ENCODE measurements at places on chromosomes 13 and 19.

- DNase-seq, result no peak
Observed at GRCh38 chr19:14516048-14516534, 2.1 kb downstream of the DNAJB1 start.

DNA sequence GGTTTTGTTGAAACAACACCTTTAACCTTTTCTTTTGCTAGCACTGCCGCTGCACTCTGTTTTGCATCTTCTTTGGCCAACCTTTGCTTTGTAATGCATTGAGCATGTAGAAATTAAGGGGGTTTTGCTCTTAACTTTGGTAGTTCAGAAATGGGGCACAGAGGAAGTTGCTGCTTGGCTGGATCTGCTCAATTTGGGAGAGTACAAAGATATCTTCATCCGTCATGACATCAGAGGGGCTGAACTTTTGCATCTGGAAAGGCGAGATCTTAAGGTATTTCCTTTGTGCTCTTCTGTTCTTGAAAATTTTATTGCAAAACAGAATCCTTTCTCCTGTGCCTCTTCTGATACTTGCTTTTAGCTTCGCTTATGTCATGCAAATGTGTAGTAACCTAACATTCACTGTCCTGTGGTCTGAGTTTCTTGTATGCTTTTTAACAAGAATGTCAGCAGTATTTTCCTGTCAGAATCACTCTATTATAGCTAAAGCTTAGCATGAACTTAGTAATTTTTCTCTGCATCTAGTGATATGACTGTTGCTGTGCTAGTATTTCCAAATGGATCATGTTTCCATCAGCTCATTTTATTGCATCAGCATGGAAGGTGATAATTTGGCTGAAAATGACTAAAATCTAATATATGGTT, 50.7 kb upstream of the AKAP11 start:
- no peak for DNase-seq

DNA sequence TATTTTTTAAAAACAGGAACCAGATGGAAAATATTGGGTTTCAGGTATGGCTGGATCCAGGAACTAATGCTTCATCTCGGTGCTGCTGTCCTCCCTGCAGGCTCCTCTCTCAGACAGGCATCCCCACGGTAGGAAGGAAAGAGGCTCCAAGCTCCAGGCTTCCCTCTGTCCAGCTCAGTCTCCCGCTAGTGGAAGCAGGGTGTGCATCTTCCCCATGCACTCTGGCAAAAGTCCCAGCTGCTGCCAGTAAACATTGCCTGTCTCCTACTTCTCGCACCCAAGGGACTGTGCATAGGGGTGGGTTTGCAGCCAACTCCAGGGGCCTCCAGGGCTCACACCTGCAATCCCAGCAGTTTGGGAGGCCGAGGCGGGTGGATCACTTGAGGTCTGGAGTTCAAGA, 29.2 kb downstream of the IL12RB1 start:
- DNase-seq, result no peak

- DNase-seq, result peak; percentile 99
Observed at GRCh38 chr13:114065141-114065925, 67.1 kb downstream of the RASA3 start.

GRCh38 chr13:26257049-26257448, 3.1 kb downstream of the CDK8 start:
- no peak for DNase-seq

DNA sequence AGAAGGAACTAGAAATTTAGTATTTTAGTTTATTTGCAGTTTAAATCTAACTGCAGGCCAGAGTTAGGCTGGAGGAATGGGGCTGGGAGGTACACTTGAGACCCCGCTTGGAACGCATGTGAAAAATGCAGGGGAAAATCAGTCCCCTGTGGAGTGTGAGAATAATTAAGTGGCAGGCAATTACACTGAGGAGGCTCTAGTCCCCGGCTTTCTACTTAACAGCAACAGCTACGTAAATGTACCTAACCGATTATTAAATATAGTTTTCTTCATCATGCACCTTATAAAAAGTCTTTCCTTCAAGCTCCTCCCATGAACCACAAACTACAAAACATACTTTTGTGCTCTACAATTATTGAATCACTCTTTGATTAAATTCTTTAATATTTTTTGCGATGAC, 804 bp downstream of the ZNF708 start:
- DNase-seq, result no peak

- DNase-seq, result no peak
Observed at GRCh38 chr19:5238700-5239099, 101.9 kb downstream of the PTPRS start.

DNA sequence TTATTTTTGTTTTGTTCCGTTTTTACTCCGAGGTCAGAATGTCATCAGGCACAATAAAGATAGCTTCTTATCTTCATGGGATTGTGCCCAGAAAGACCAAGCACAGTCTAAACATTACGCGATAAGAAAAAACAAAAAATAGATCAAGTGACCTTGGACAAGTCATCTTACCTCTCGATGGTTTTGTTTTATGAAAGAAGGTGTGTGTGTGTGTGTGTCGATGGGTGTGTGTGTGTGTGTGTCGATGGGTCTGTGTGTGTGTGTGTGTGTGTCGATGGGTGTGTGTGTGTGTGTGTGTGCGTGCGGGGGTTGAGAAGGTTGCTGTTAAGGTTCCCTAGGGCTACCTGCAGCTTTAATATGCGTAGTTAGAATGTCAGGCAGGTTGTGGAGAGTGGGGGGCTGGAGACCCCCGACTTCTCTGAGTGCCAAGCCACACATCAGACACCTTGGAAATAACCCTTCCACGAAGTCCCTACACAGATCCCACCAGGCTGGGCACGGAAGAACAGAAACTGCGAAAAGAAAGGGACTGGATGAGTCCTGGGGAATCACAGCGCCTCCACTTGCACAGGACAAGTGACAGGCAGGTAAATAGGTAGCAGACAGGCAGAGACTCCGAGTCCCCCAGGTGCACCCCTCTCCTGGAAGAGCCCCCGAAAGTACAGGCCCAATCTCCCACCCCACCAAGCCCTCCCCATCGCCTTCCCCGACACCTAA, 458 bp upstream of the ATP8A2 start:
- no peak for DNase-seq

GRCh38 chr19:6613711-6614110, 22.8 kb upstream of the CD70 start:
- DNase-seq, result no peak

GRCh38 chr19:18843960-18844359, 12.2 kb downstream of the UPF1 start:
- DNase-seq, result no peak

GRCh38 chr19:1418951-1419738, 11.8 kb downstream of the DAZAP1 start:
- no peak for DNase-seq

DNA sequence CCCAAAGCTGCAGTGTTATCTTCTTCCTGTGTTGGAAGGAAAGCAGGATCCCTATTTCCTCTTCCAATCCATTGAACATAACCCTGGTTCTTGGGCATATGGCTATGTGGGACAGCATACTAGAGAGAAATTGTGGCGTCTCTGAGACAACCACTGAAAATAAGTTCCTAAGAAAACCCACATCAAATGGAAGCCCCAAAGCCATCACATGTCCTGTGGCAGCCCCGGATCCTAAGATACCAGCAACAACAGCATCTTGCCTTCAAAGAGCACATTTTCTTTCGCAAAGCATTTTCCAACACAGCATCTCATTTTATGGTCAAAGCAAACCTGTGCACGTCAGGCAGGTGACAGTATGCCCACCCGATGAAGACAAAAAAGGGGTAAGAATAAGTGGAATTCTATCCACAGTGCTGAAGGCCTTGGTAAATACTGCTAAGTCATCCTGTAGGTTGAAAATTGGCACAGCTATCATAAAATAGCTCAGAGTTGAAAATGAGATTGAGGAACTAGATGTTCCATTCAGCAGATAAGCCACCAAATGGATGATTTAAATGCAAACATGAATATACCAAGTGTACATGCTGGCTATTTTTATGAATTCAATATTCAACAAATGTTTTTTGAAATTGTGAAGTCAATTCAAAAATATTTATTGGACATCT, 232.2 kb downstream of the DLEU7 start:
- DNase-seq, result peak; percentile 10

- DNase-seq, result peak; percentile 79
Observed at GRCh38 chr19:45428384-45429231, 4.9 kb upstream of the ERCC1 start.

DNA sequence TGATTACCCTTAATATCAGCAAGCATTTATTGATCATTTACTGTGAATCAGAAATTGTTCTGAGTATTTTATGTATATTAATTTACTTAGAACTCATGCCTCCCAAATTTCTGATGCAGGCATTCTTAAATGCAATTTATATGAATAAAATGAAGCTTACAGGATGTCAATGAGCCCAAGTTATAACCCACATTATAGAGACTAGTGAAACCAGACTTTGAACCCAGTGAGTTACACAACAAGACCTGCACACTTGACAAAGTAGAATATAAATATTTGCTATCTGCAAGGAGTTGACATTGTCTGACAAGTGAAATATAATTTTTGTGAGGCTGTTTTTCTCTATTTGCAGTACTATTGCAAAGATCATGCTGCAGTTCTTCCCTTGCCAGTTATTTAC, 656.0 kb downstream of the GPC5 start:
- no peak for DNase-seq

DNA sequence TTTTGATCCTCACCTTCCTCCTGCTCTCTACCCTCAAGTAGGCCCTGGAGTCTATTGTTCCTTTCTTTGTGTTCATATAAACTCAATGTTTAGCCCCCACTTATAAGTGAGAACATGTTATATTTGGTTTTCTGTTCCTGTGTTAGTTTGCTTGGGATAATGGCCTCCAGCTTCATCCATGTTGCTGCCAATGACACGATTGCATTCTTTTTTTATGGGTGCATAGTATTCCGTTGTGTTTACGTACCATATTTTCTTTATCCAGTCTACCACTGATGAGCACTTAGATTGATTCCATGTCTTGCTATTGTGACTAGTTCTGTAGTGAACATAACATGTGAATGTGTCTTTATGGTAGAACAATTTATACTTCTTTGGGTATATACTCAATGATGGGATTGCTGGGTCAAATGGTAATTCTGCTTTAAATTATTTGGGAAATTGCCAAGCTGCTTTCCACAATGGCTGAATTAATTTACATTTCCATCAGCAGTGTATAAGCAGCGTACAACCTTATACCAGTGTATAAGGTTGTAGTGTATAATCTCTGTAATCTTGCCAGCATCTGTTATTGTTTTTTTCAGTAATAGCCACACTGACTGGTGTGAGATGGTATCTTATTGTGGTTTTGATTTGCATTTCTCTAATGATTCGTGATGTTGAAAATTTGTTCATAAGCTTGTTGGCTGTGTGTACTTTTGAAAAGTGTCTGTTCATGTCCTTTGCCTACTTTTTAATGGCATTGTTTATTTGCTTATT, 288.9 kb downstream of the KCNRG start:
- DNase-seq, result no peak

DNA sequence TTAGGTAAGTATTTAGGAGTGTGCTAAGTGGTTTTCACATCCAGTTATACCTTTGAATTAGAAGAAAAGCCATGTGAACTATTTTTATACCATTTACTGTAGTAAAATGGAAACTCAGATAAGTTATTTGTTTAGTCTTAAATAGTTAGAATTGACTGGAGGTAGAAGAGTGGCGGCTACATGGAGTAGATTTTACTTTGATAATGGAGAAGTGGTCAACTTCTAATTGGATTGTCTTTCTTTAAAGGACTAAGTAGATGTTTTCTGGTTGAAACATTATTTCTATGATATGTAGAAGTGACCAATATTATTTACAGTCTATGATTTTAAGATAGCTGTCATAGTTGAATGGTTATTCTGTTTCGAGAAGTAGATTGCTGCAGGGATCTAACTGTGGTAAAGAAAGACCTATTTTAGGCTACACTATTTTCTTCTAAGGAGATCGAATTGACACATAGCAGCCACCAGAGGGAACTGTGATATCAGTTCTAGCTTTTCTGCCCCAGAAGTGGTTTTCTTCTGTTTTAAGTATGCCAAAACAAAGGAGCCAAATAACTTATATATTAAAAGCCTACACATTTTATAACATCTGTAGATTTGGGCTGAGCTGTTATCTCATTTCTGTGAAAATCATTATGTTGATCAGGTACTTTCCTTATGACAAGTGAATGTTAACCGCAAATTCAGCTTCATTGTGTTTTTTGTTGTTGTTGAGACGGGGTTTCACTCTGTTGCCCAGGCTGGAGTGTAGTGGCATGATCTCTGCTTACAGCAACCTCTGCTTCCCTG, 26.1 kb downstream of the ZMYM2 start:
- peak; percentile 24 for DNase-seq
